ENCODE measurements at places on chromosomes 5 and 9.

- DNase-seq = no peak
These were observed 58.1 kb downstream of the ICE1 start for GRCh38 chr5:5480481-5481111.

- no peak for DNase-seq
These were observed 159.5 kb downstream of the TRPM6 start for GRCh38 chr9:74728176-74728575.

- no peak for DNase-seq
These were observed 119.0 kb upstream of the DMRT1 start for GRCh38 chr9:722388-722980.

- no peak for DNase-seq
These were observed 63.7 kb upstream of the RUFY1 start for GRCh38 chr5:179486596-179487051.

GRCh38 chr5:20486826-20487225, 498.8 kb upstream of the CDH18 start:
- DNase-seq = no peak

DNA sequence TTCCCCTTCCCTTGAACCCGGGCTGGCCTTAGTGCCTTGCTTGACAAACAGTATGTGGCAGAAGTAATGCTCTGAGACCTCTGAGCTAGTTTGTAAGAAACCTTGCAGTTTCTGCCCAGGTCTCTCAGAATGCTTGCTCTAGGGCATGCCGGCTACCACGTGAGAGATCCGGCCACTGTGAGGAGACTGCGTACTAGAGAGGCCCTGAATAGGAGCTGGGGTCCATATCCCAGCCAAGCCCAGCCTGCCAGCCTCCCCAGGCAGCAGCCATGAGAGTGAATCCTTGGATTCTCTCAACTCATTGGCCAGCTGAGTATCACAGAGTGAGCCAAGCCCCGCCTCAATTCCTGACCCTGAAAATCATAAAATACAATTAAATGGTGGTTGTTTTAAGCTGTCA, 16.0 kb upstream of the COL15A1 start:
- no peak for DNase-seq

GRCh38 chr5:135397084-135397483, 1.9 kb downstream of the MACROH2A1 start:
- DNase-seq = no peak

GRCh38 chr5:162607879-162608278, 540.3 kb downstream of the GABRG2 start:
- no peak for DNase-seq

DNA sequence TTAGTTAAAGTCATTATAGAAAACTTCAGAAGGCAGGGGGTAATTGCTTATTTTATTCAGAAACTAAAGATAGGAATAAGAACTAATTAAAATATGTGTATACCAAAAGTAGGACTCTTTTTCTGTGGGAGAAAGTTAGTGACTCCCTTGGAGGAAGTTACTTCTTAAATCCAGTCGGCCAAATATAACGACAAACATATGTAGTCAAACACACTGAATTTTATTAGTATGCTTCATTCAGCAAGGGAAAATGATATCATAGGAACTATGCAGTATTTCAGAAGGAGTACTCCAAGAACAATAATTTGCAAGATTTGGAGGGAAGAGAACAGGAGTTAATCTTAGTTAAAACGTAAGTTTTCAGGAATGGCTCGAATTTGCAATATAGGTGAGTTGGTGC, 432.6 kb downstream of the CYLC2 start:
- no peak for DNase-seq

- DNase-seq = no peak
These were observed 7.4 kb upstream of the CDC42SE2 start for GRCh38 chr5:131256507-131256823.

DNA sequence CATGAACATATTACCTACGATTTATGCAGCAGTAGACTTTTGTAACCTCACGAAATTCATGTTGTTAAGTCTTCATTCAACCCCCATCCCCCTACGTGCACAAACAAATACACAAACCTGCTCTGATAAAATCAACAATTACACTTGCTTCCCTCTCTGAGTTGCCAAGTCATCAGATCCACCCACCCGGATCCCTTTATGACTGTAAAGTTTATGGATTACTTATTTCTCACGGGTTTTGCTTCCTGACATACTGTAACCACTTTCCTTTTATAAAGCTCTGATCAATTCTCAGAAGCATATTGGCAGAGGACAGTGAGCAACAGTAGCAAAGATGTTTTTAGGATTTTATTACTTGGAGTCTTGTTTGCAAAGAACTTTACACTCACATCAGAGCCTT, 70.5 kb downstream of the MLLT3 start:
- DNase-seq = no peak

- DNase-seq = peak; percentile 7
These were observed 45.7 kb upstream of the FANCC start for GRCh38 chr9:95363051-95363841.

GRCh38 chr5:56402266-56403220, 169.4 kb upstream of the ANKRD55 start:
- DNase-seq = no peak

- no peak for DNase-seq
These were observed 10.4 kb downstream of the CCL28 start for GRCh38 chr5:43401827-43402226.

- no peak for DNase-seq
These were observed 56.2 kb downstream of the GLRA1 start for GRCh38 chr5:151868451-151868850.

- DNase-seq = peak; percentile 91
These were observed 273.4 kb downstream of the CSNK1G3 start for GRCh38 chr5:123785162-123786071.

- no peak for DNase-seq
These were observed 20.0 kb downstream of the KIAA1191 start for GRCh38 chr5:176341325-176342157.

- DNase-seq = no peak
These were observed 32.9 kb downstream of the NKD2 start for GRCh38 chr5:1041225-1042143.

- no peak for DNase-seq
These were observed 29.2 kb downstream of the STOM start for GRCh38 chr9:121340676-121341392.

DNA sequence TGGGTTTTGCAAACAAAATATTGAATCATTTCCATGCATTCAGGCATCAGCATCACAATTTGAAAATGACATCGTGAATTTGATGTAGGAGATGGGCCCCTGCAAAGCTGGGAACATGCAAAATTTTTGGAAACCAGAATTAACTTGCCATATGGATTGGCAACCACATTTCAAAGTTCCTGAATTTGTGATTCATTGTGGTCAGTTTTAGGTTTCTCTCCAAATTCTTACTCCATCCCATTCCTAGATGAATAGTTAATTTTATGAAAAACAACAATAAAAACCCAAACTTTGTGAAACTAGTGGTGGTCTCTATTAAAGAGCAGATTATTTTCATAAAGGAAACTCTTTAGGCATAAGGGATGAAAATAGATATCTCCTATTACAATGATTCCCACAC, 107.8 kb upstream of the SLIT3 start:
- no peak for DNase-seq

GRCh38 chr9:92846662-92847145, 31.1 kb downstream of the ZNF484 start:
- no peak for DNase-seq

DNA sequence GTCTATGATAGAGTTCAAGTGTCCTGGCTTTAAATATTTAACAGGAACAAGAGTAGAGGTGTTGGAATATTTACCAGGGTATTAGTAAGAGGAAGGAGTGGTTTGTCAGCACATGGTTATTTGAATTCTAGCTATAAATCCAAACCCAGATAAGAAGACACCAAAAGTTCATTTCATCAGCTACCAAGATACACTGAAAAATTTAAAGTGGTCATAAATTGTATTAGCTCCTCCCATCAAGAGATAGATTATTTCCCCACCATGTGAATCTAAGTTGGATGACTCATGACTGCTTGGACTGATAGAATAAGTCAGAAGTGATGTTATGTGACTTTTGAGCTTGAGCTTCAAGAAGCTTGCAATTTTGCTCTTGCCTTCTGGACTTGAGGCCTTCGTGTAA, 72.1 kb upstream of the GRAMD2B start:
- DNase-seq = no peak

DNA sequence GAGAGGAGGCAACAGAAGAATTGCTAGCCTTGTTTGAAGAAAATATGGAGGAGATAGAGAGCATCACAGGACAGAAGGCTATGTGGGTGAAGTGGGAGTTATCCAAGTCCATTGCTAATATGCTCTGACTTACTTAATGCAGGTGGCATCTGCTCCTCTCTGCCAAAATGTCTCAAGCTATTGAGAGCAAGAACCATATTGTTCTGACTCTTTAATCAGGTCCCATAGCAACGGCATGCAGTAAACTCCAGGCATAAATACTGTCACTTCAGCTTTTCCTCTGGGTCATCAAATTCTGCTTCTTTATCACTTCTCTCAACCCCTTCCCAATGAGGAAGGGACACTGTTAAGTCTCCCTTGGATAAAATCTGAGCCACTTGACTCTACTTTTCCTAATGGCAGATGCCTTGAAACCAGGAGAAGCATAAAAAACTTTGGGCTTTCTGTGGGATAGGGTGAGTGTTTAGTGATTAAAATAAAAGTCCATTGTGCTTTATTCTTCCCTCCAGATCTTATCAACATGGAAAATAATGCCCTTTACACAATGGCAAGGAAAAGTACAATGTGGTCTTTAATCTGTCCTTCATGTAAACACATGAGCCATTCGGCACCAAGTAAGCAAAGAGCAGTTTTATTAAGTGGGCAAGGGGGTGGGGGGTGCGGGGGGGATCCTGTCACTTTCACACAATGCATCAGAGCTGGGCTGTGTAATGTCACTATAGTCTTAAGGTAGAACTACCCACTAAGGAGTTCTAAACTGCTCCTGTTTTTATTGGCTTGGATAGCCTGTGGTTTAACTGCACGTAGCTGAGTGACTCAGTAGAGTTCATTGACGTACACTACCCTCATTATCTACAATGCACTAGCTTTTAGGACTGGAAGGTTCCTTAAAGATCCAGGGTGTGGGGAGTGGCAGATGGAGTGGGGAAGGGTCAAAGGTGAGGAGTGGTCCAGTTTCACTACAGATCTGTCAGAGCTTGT, 71.0 kb upstream of the TARS1 start:
- peak; percentile 97 for DNase-seq

DNA sequence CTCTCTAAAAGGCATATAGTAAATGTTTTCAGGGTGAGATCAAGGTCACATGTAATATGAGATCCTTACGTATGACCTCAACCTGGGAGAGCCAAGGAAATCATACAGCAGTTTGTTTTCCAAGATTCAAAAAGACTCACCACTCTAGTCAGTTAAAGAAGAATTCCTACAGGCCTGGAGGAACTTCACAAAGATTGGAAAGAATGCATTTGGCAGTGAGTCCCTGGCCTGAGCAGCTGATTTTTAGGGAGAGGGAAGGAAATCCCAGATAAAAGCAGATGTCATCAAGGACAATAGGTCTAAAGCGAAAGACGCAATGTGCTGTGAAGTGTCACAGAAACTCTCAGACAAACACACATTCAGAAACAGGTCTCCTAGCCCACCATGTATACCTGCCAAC, 424.0 kb upstream of the ZNF462 start:
- no peak for DNase-seq

- no peak for DNase-seq
These were observed 536.9 kb upstream of the FAM174A start for GRCh38 chr5:99998319-99998718.

- DNase-seq = no peak
These were observed 109.2 kb downstream of the SH3TC2 start for GRCh38 chr5:148953711-148954110.

DNA sequence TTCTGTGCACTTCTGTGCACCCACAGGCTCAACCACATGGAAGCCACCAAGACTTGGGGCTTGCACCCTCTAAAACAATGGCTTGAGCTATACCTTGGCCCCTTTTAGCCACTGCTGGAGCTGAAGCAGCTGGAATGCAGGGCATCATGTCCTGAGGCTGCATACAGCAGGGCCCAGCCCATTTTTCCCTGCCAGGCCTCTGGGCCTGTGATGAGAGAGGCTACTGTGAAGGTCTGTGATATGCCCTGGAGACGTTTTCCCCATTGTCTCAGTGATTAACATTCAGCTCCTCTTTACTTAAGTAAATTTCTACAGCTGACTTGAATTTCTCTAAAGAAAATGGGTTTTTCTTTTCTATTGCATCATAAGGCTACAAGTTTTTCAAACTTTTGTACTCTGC, 134.0 kb upstream of the EGFLAM start:
- DNase-seq = no peak

GRCh38 chr9:4585135-4585534, 77.0 kb upstream of the PLPP6 start:
- DNase-seq = no peak

DNA sequence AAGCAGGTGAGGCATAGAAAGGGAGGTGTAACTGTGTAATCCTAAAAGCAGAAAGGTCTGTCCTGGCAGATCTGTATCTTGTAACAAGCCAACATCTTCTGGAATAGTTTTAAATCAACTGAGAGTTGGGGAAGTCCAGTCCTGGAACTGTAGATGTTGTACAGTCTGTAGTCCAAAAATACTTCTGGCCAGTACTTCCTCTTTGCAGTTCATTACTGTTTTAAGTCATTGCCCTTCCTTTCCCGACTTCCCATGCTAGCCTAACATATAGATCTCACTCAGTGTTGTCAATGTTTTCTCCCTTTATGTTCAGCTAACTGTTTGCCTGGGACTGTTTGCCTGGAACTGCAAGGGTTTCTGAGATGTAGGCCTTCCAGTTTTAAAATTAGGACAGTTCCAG, 168.5 kb upstream of the ISL1 start:
- DNase-seq = no peak

- DNase-seq = no peak
These were observed 5.0 kb downstream of the SQSTM1 start for GRCh38 chr5:179825655-179826182.

DNA sequence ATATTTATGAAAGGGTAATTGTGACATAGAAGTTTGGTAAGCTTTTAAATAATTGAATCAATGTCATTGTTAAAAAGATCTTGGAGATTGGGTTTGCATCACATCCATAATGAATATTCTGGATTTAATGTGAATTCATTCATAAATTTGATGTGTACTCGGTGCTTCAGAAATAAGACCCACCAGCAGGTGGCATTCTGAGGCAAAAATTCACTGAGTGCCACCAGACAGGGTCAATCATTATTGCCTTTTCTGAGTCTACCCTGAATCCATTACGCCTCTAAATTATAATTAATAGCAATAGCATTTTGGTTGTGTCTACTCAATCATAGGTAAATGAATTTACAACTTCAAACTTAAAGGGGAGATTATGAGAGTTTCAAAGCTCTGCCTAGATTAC, 1.0 kb downstream of the TRPC7 start:
- DNase-seq = no peak

Measured in skeletal muscle cell (primary cell).